ENCODE measurements at places on chromosomes 4 and X. TPM values are rescaled to one million over a fixed set of nuclear protein-coding genes. Genes with fewer than 3 reads are reported as not detected.

DNA sequence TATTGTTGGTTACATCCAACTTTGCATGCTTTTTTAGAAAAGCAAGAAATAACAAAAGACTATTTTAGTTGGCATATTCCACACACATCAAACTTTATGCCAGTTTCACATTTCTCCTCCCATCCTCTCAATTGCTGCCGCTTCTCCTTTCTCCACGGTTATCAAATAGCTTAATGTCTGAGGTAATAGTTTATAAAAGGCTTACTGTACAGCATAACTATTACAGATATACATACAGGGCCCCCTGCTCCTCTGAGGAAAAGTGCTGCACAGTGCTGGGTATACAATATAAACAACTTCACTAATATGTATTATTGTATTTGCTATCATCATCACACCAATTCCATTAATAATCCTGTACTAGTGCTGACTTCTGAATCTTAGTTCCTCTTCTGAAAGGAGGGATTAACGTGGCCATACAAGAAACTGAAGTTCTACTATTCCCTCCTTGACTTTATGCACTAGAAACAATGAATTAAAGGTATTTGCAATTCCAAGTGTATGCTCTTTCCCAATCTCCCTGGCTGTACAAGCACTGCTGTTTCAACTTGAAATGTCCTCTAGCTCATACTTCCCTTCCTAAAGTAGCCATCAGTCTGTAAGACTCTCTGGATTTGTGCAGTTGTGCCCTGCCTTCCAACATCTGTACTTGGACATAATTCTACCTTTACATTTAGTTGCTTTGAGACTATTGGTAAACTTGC lies 2.5 kb downstream of the CCNI start:
- peak; percentile 11 for DNase-seq

DNA sequence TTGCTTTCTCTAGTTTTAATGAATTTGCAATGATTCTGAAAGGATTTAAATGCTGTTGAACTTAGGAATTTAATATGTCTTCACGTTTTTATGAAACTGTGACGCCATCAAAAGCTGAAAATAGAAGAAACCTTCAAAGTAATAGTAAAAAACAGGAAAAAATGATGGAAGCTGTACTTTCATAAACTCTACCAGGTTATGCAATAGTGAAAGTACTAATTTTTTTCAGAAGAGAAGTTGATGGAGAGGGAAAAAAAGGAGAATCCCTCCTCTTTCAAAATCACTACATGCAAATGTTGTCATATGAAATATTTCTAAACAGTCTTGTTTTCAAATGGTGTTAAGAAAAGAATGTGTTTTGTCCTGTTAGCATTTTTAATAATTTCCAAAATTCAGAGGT lies 73.6 kb downstream of the ZNF330 start:
- no peak for DNase-seq

DNA sequence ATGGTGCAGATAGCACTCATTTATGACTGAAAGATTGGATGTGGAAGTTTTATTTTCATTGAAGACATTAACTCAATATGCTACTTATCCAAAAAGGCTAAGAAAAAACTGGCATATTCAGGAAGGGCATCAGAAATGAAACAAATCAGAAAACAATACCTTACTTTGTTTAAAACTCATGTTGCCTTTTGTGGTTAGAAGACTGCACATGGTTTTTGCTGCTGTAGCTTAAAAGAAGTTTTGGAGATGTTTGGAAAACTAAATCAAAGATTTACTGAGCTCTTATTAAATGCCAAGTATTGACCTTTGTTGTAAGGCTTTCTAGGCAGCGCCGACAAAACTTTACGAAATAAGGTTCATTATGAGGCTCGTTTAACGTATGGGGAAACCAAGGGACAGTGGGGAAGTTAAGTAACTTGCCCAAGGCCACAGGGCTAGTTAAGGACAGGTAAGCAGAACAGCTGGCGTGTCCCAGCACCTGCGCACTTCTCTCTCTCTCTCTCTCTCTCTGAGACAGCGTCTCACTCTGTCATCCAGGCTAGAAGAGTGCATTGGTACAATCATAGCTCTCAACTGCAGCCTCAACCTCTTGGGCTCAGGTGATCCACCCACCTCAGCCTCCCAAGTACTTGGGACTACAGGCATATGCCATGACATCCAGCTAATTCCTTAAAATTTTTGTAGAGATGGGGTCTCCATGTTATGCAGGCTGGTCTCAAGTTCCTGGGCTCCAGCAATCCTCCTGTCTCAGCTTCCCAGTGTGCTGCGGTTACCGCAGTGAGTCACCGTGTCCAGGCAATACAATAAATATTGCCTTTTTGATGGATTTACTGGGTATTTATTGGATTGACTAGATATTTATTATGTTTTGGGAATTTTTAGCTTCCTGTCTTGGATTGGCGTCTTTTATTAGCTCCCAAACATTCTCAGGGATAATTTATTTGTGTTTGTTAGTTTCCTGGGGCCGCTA lies 16.1 kb downstream of the LRP2BP start:
- no peak for DNase-seq

The CDKL5 gene
- total RNA-seq: 16.9 TPM

GRCh38 chr4:152540293-152540674 lies 4.4 kb upstream of the FBXW7 start:
- peak; percentile 14 for DNase-seq
